Adrenal gland (tissue), 19 donors: ENCODE measurements at places on chromosomes 5 and 9.
A peak's percentile ranks its signal among the peaks of the same experiment; 100 is the strongest.

DNA sequence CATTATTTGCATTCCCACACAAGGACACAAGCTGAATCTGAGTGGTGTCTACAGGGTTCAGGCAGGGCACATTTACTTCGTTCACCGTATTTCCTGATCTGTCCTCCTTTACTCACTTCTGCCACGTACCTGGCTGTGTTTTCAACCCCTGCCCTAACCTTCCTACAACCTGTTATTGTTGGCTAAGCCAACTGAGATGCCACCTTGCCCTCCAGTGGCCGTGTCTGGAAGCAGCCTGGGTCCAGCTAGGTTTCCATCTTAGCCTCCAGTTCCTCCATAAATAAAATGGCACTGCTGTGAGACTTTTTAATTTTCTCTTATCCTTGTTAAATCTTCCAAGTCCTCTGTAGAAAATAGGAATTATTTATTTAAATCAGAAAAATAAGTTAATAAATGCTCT, 64.8 kb downstream of the ATP10B start:
- DNase-seq: no peak

- no peak for DNase-seq
These were observed 25.4 kb downstream of the HRH2 start for GRCh38 chr5:175683231-175683630.

- DNase-seq: no peak
These were observed 55.1 kb downstream of the ANKH start for GRCh38 chr5:14816374-14816998.

DNA sequence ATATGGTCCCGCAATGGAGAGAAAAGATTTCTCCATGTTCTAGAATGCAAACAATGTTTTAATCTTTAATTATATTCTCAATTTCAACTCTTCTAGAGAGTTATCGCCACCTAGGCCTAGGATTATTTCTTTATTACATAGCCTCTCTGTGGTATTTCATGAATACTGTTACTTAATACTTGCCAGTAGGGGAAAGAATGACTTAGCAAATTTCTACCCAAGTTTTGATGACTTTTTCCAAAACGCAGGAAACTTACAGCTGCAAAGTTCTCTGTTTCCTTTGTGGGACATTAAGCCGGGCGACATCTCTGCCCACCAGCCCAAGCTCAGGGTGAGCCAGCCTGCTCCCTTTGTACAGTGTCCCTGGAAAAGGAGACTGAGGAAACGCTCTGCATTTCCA, 73.8 kb downstream of the MED27 start:
- no peak for DNase-seq

DNA sequence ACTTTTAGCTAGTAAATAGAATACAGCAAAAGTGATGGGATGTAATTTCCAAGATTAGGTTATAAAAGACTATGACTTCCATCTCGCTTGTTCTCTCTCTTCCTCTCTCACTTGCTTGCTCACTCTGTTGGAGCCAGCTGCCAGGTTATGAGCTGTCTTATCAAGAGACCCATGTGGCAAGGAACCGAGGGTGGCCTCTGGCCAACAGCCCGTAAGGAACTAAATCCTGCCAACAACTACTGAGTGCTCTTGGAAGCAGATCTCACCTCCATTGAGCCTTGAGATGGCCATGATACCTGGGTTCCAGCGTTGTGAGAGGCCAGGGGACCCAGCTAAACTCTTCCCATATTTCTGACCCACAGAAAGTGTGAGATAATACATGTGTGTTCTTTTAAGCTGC, 636.1 kb downstream of the ACTL7B start:
- no peak for DNase-seq

GRCh38 chr5:57004800-57005199, 52.9 kb upstream of the MIER3 start:
- no peak for DNase-seq

- no peak for DNase-seq
These were observed 13.4 kb downstream of the ZBED3 start for GRCh38 chr5:77073667-77074066.

GRCh38 chr9:136437839-136438547, 1.7 kb downstream of the INPP5E start:
- no peak for DNase-seq

GRCh38 chr5:11104210-11104609, 343.2 kb upstream of the DAP start:
- DNase-seq: no peak

DNA sequence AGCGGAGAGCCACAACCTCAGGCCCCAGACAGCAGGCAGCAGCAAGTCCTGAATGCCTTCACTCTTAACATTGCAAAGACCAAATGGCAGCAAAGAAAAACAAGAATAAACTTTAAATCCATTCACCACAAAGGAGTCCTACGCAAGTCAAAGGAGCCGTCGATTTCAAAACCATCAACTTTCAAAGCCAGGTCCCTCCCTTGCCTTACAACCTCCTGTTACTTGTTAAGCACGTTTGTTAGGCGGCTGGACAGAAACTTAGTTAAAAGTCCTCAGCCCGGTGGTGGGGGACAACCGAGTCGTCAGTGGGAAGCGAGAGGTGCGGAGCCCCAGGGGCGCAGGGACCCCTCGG, 938 bp downstream of the LPAR1 start:
- no peak for DNase-seq

DNA sequence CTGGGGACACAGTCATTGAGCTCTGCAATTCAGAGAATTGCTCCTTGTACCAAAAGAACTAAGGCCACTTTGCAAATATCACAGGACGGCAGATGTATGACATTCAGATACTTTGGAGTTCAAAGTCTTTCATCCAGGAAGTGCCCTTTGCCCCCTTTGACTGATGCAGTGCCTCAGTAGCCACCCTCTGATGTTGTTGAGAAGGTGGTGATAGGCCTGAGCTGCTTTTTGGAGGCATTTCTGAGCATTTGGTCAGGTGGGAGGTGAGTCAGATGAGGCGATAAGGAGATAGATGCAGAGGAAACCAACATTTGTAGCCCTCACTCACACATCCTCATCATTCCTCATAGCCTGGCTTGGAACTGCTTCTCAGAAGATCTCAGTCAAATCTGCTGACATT, 63.4 kb downstream of the ANGPTL2 start:
- no peak for DNase-seq

DNA sequence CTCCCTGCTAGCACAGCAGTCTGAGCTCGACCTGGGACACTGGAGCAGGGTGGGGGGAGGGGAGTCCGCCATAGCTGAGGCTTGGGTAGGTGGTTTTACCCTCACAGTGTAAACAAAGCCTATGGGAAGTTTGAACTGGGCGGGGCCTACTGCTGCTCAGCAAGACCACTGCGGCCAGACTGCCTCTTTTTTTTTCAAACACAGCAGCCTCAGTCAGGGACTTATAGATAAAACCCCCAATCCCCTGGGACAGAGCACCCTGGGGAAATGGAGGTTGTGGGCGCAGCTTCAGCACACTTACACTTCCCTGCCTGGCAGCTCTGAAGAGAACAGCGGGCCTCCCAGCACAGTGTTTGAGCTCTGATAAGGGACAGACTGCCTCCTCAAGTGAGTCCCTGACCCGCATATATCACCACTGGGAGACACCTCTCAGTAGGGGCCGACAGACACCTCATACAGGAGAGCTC, 151.1 kb upstream of the APC start:
- DNase-seq: no peak

- DNase-seq: no peak
These were observed 287.7 kb downstream of the SLIT3 start for GRCh38 chr5:169013208-169013728.

GRCh38 chr5:87997662-87998061, 271.0 kb downstream of the TMEM161B start:
- DNase-seq: no peak

GRCh38 chr5:142935014-142935413, 164.8 kb downstream of the ARHGAP26 start:
- DNase-seq: no peak

- DNase-seq: no peak
These were observed 21.1 kb downstream of the EXOSC2 start for GRCh38 chr9:130714586-130715110.

GRCh38 chr5:22708770-22709328, 144.3 kb downstream of the CDH12 start:
- DNase-seq: no peak

DNA sequence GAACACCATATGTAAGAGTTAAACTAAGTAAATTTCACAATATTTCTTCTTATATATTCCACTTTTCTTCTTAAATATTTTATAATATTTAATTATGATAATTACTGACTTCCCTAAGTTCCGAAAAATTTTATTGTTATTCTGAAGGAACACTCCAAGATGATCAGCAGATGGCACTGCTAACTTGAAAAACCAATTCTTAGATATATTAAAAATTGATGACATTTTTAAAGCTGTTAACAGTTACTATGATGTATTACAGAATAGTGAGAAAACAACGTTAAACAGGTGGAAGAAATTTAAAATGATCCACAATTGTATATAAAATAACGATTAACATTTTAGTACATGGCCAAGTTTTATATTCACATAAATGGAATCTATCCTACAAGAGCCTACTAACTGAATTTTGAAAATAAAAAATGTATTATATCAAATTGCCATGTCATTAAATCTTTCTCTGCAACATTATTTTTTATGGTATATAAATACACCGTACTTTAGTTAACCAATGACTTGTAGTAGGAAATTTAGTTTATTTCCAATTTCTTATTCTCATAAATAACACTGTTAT, 30.1 kb upstream of the MUSK start:
- DNase-seq: no peak

- no peak for DNase-seq
These were observed 509.1 kb downstream of the RAB3C start for GRCh38 chr5:59091965-59092364.

DNA sequence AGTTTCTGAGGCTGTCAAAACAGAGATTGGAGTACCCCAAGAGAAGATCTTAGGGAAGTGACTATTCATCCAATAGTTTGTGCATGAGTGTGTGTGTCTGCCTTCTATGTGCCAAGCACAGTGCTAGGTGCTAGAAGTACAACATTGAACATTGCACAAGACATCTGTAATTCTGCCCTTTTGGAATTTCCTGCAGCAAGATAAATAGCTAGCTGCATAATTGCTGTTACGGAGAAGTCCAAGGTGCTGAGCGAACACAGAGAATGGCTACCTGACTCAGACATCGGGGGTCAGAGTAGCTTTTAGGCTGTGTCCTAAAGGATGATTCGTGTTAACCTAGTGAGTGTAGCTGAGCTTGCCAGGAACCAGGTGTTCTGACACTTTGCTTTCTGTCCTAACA, 44.8 kb downstream of the PAPPA start:
- no peak for DNase-seq

GRCh38 chr5:132459983-132460838, 30.4 kb downstream of the IRF1 start:
- DNase-seq: peak; percentile 64

DNA sequence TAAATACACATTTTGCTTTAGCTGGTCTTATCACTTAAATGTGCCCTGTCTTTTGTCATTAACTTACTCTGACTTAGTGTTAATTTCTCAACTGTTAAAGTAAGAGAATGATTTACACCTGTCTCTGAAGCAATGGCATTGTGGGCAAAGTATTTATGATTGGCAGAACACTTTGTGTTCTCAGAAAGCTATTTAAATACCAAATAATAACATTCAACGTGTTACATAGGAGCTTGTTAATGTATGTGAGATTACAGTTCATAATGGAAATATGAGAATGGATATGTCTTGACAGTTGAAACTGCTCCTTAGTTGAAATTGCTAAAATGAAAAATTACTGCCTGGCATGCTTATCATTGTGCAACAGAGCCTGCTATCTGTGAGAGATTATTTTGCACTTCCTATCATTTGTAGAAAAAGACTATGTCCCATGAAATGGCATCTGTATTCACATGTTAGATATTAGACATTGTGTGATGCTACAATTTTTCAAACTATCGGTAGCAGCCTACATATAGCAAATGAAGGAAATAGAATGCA, 46.1 kb downstream of the PRR16 start:
- DNase-seq: no peak

- no peak for DNase-seq
These were observed 20.6 kb downstream of the SPTLC1 start for GRCh38 chr9:92094655-92095054.

GRCh38 chr5:33852837-33853236, 39.0 kb downstream of the ADAMTS12 start:
- no peak for DNase-seq

- no peak for DNase-seq
These were observed 1.4 kb downstream of the ERGIC1 start for GRCh38 chr5:172835290-172835993.

DNA sequence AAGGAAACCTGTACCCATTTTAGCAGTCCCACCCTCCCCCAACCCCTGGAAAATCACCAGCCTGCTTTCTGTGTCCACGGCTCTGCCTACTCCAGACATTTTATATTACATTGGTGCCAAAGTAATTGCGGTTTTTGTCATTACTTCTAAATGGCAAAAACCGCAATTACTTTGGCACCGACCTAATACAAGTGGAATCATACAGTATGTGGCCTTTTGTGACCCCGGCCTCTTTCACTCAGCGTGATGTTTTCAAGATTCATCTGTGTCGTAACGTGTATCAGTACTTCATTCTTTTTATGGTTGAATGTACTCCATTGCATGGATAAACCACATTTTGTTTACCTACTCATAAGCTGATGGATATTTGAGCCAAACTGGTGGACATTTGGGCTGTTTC, 9.7 kb upstream of the ORM1 start:
- no peak for DNase-seq

DNA sequence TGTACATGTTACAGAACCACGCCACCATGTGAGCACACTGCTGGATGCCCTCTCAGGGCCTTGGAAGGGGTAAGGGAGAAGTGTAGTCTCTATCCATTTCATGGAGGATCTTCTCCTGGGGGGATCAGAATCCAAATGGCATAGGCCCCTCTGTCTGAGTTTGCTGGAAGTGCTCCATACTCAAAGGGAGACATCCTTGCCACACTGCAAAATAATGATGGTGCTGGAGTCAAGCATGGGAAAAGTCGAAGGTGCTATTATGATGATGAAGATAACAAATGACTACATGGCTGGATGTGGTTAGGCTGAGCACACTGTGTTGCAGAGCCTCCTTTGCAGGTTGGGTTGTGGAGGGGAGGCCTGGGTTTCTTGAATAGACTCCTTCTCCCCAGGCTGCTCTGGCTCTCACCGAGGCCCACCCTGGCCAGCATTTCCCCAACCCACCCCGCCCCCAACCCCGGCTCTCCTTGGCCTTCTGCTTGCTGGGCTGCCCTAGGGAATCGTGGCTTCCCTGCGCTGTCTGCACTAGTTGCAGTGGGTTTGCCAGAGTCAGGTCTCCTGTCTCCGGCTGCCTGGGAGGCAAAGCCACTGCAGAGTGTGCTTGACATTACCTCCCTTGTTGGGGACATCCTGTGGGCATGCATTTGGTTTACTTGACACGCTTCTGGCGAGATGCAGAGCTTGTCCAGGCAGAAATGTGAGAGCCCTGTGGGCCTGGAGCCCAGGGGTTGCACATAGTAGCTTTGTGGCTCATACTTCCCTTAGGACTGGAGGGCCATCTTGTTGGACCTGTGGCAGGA, 3.0 kb downstream of the MVB12B start:
- no peak for DNase-seq

DNA sequence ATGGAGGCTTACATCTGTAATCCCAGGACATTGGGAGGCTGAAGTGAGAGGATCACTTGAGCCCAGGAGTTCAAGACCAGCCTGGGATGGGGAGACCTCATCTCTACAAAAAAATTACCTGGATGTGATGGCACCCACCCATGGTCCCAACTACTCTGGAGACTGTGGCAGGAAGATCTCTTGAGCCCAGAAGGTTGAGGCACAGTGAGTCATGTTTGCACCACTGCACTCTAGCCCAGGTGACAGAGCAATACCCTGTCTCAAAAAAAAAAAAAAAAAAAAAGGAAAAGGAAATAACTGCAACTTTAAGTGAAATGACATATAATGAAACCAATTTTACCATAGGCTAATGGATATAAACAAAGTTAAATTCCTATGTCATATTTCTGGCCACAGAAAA, 152.1 kb upstream of the DHFR start:
- no peak for DNase-seq

GRCh38 chr5:57229313-57229712, 55.5 kb downstream of the GPBP1 start:
- no peak for DNase-seq
